ENCODE measurements at places on chromosomes 1 and 21.

GRCh38 chr21:42236014-42236413, 17.1 kb downstream of the ABCG1 start:
- DNase-seq = no peak

DNA sequence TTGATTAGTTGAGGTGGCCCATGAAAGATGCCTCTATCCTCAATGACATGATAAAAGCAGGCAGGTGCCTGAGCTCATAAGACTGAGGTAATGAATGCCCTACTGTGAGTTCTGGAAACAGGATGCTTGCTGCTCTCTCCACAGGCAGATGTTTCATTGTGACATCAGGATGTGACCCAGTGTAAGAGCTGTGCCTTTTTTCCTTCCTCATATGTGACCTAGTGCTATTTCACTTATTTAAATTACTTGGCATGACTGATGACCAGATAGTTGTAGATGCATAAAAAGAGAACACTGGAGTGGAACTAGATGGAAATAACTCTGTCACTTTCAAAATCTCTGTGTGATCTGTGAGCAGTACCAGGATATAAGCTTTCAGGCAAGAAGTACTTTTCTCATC, 31.9 kb downstream of the KIF14 start:
- peak; percentile 20 for DNase-seq

GRCh38 chr1:207850621-207851407, 60.1 kb downstream of the CD34 start:
- no peak for DNase-seq

GRCh38 chr1:218536296-218536986, 191.3 kb downstream of the TGFB2 start:
- no peak for DNase-seq

DNA sequence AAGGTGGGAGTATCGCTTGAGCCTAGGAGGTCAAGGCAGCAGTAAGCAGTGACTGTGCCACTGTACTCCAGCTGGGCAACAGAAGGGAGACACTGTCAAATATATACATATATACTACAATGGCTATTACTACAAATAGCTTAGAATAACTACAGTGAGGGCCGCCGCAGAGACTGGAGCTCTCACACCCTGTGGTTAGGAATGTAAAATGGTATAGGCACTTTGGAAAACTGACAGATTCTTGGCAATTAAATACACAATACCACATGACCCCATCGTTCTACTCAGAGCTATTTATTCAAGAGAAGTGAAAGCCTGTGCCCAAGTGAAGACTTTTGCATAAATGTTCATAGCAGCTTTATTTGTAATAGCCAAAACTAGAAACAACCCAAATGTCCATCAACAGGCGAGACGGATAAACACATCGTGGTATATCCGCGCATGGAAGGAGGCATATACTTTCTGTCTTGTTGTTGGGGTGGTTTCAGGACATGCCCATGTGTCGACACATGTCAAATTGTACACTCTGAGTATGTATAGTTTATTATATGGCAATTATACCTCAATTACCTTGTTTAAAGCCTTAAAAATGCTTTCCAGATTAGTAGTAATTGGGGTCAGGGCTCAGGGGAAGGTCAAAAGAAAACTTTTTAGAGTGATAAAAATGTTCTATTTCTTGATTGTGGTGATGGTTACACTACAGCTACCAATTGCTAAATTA, 123.4 kb downstream of the RIPK4 start:
- DNase-seq = no peak
